ENCODE measurements at places on chromosomes 16 and 17. TPM values are rescaled to one million over a fixed set of nuclear protein-coding genes. Genes with fewer than 3 reads are reported as not detected.

Gene CFAP20
- 49.5 TPM for total RNA-seq

Gene GNAO1
- total RNA-seq, result 0.79 TPM

Gene WNT3
- 3.9 TPM for total RNA-seq

Gene UTS2R
- total RNA-seq, result not detected

Gene NLK
- total RNA-seq, result 9.1 TPM

Gene RAB37
- total RNA-seq, result 1.4 TPM

Gene ASIC2
- total RNA-seq, result 1.5 TPM

Gene KRTAP2-2
- total RNA-seq, result not detected

Gene MNT
- 14.6 TPM for total RNA-seq

Gene TBL3
- 37.6 TPM for total RNA-seq

Gene ATF7IP2
- total RNA-seq, result 10.6 TPM

Gene KRT33A
- not detected for total RNA-seq

Gene TBC1D28
- not detected for total RNA-seq

Gene RASD1
- 4.9 TPM for total RNA-seq

Gene GPR179
- total RNA-seq, result 0.02 TPM

Gene GRAPL
- 0.22 TPM for total RNA-seq

Gene SBK1
- total RNA-seq, result 0.34 TPM

Gene HOXB4
- total RNA-seq, result 0.12 TPM

Gene KRTAP2-1
- total RNA-seq, result not detected

Gene EARS2
- total RNA-seq, result 21.6 TPM

Gene KCNJ2
- 0.08 TPM for total RNA-seq

Gene IL32
- 30.1 TPM for total RNA-seq

Gene KRT40
- not detected for total RNA-seq

Gene SLC16A13
- total RNA-seq, result 8.7 TPM

Gene LRRC37A3
- 1.8 TPM for total RNA-seq

Gene SCARF1
- total RNA-seq, result 0.43 TPM

Gene SLFN14
- not detected for total RNA-seq

Gene CKLF
- 66.4 TPM for total RNA-seq

Gene FNDC8
- 0.07 TPM for total RNA-seq

Gene TNFRSF17
- total RNA-seq, result not detected

Gene RAC3
- total RNA-seq, result 39.9 TPM

Gene AANAT
- total RNA-seq, result 0.36 TPM

Gene CCL23
- not detected for total RNA-seq

Gene TNRC6C
- 2.3 TPM for total RNA-seq

Gene GTF3C1
- 73.3 TPM for total RNA-seq

Gene GP1BA
- not detected for total RNA-seq

Gene ZG16
- total RNA-seq, result not detected

Gene SEZ6
- total RNA-seq, result 0.03 TPM

Gene UNC45B
- total RNA-seq, result not detected

Gene GNG13
- total RNA-seq, result not detected

Gene CAPN15
- 67.9 TPM for total RNA-seq

Gene SPHK1
- total RNA-seq, result 36.6 TPM

Gene SP6
- 7.7 TPM for total RNA-seq

Gene MT1G
- total RNA-seq, result not detected

Gene REXO5
- 3.6 TPM for total RNA-seq

Gene TBC1D3H
- total RNA-seq, result not detected

Gene HSBP1
- total RNA-seq, result 179 TPM

Gene FBF1
- 8.4 TPM for total RNA-seq

Gene GPS2
- total RNA-seq, result 81.4 TPM

Gene TBC1D3G
- not detected for total RNA-seq

Gene SLC5A2
- total RNA-seq, result 0.23 TPM

Gene KRT25
- not detected for total RNA-seq

Gene PRKCB
- 0.25 TPM for total RNA-seq

Gene SEPTIN1
- total RNA-seq, result 2.2 TPM

Gene GAS2L2
- 0.08 TPM for total RNA-seq

Gene PIRT
- not detected for total RNA-seq

Gene DNAH2
- 0.05 TPM for total RNA-seq

Gene CRHR1
- 0.09 TPM for total RNA-seq
